Ascending aorta (tissue), 2 donors: ENCODE measurements at places on chromosomes 4 and X. TPM values are rescaled to one million over a fixed set of nuclear protein-coding genes. Genes with fewer than 3 reads are reported as not detected.

The SPP1 gene
- total RNA-seq = 0.75 TPM

GRCh38 chr4:187289371-187289770 is 565.7 kb upstream of the FAT1 start:
- no peaks in the 10 kb centered on the region for H3K4me1 ChIP-seq
- H3K27me3 ChIP-seq = no peaks in the 10 kb centered on the region
- no peaks in the 10 kb centered on the region for H3K36me3 ChIP-seq
- no peak overlapping the region for H3K4me3 ChIP-seq
- H3K27ac ChIP-seq = no peak overlapping the region

DNA sequence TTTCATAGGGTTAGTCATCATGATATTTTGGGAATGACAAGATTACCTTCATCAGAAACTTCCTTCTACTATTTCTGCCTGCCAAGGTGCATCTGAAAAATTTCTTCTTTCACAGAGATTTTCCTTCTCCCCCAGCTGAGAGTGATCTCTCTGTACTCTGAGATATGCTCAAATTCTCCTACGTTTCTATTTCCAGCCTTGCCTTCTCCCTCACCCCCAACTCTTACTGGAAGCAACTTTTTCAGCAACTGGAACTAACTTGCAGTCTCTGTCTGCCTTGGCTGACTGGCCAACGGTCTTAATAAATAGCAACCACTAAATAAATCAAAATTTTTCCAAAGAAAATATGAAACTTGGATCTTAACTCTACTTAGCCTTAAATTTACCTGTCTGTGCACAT is 122.3 kb downstream of the MAML3 start:
- no peaks in the 10 kb centered on the region for H3K27me3 ChIP-seq
- H3K36me3 ChIP-seq = no peaks in the 10 kb centered on the region
- no peak overlapping the region for H3K4me3 ChIP-seq
- peaks cover 11% of the 10 kb centered on the region for H3K4me1 ChIP-seq

DNA sequence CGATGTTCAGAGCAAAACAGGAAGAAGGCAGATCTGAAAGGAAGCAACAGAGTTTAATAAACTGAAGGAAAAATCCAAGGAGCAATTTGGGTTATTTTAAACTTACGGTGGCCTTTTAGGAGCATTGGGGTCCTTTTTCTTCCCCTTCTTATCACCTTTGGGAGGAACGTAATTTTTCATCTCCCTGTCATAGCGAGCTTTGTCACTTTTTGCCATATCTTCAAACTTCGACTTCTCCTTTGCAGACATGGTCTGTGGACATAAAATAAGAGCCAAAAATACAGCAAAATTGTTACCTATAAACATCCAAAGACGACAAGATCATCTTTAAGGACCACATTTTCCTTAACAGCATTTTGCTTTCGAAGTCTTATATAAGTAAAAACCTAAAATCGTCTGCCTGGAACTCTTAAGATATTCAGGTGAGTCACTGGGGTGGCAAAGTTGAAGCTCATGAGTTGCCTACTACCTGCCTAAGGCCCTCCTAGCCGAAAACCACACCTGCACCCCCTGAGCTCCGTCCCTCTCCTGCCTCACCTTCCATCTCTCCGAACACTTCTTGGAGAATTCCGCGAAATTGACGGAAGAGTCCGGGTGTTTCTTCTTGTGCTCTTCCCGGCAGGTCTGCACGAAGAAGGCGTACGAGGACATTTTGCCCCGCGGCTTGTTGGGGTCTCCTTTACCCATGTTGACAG is 1.0 kb downstream of the HMGB2 start:
- no peak for DNase-seq
- no peaks in the 10 kb centered on the region for H3K27me3 ChIP-seq
- H3K36me3 ChIP-seq = peaks cover 8% of the 10 kb centered on the region

DNA sequence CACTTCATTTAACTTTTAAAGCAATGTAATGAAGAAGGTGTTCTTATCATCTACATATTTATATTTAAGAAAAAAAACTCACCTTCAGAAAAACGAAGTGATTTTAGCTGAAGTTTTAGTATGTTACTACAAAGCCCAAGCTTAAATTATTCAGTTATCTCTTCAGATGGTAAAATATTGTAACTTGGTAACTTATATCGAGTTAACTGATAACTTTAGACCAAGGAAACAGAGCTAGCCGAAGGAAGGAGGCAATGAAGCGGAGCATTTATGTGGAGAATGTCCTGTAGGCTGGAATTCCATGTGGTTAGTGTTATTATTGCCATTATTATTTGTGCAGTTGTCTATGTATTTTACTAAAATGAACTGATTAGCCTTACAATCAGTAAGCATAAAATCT is 1102.1 kb upstream of the LCORL start:
- no peaks in the 10 kb centered on the region for H3K36me3 ChIP-seq
- no peak overlapping the region for H3K4me3 ChIP-seq
- no peaks in the 10 kb centered on the region for H3K27me3 ChIP-seq
- H3K27ac ChIP-seq = no peak overlapping the region
- H3K4me1 ChIP-seq = no peaks in the 10 kb centered on the region

- DNase-seq = no peak
- H3K27me3 ChIP-seq = no peaks in the 10 kb centered on the region
- H3K4me1 ChIP-seq = no peaks in the 10 kb centered on the region
- H3K36me3 ChIP-seq = no peaks in the 10 kb centered on the region
Observed at GRCh38 chr4:10811991-10812390, 127.4 kb upstream of the CLNK start.

The HMGB3 gene
- 0.21 TPM for total RNA-seq

GRCh38 chrX:120781403-120781802 is 94.3 kb downstream of the CT47B1 start:
- no peaks in the 10 kb centered on the region for H3K27me3 ChIP-seq
- H3K4me1 ChIP-seq = no peaks in the 10 kb centered on the region
- no peaks in the 10 kb centered on the region for H3K36me3 ChIP-seq
- DNase-seq = no peak
- H3K27ac ChIP-seq = no peak overlapping the region

DNA sequence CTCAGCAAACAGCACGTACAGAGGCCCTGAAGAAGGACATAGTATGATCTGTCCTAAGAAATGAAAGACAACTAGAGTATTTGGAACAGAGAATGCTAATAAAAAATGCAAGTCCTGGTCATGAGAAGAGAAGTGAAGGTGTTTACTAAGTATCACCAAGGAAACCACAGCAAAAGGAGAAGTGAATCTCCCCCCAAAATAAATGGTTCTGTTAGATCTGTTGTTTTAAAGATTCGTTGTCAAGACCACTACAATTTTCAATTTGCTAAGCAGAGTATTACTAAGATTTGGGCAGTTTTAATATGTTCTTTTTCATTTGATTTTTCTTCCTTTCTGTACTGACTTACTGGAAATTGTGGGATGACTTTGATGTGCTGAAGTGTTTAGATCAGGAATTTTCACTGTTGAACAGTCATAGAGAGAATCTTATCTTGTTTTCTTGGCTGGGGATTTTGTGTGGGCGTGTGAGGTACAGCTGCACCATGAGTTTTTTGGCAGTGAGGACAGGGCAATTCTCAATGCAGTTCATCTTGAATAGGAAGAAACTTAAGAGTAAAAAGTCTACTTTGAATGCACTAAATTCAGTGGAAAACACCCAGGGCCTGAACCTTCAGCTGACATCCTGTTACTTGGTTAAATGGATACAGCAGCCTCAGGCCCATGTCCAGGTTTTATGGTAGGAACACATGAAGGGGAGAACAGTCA is 132.2 kb downstream of the STIM2 start:
- H3K4me1 ChIP-seq = peaks cover 7% of the 10 kb centered on the region
- no peak for DNase-seq
- no peak overlapping the region for H3K27ac ChIP-seq
- no peaks in the 10 kb centered on the region for H3K36me3 ChIP-seq
- H3K27me3 ChIP-seq = no peaks in the 10 kb centered on the region

The MAGEA8 gene
- total RNA-seq = not detected

DNA sequence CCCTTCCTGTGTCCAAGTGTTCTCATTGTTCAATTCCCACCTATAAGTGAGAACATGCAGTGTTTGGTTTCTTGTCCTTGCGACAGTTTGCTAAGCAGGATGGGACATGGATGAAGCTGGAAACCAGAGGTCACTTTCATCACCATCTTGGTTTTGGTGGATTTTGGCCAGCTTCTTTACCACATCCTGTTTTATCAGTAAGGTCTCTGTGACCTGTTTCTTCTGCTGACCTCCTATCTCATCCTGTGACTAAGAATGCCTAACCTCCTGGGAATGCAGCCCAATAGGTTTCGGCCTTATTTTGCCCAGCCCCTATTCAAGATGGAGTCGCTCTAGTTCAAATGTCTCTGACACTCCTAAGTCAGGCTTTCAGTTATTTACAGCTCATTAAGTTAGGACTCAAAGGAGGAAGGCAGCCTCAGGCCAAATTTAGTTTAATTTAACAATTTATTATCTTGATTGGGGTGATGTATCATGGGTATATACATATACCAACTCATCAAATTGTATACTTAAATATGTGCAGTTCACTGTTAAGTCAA is 169.9 kb upstream of the NDP start:
- no peaks in the 10 kb centered on the region for H3K4me1 ChIP-seq
- H3K4me3 ChIP-seq = no peak overlapping the region
- DNase-seq = no peak
- no peak overlapping the region for H3K27ac ChIP-seq
- H3K27me3 ChIP-seq = no peaks in the 10 kb centered on the region
- H3K36me3 ChIP-seq = no peaks in the 10 kb centered on the region

The ZCCHC13 gene
- not detected for total RNA-seq
